Progenitor cell of endocrine pancreas (in vitro differentiated cells): ENCODE measurements at places on chromosomes 2 and 18. TPM values are rescaled to one million over a fixed set of nuclear protein-coding genes. Genes with fewer than 3 reads are reported as not detected.

- no peaks in the 10 kb centered on the region for H3K36me3 ChIP-seq
- H3K27me3 ChIP-seq, result peaks cover 18% of the 10 kb centered on the region
- no peak for DNase-seq
- peaks cover 5% of the 10 kb centered on the region for H3K4me1 ChIP-seq
- H3K4me3 ChIP-seq, result no peak overlapping the region
Measured at GRCh38 chr2:99975386-99975785, 167.0 kb downstream of the AFF3 start.

DNA sequence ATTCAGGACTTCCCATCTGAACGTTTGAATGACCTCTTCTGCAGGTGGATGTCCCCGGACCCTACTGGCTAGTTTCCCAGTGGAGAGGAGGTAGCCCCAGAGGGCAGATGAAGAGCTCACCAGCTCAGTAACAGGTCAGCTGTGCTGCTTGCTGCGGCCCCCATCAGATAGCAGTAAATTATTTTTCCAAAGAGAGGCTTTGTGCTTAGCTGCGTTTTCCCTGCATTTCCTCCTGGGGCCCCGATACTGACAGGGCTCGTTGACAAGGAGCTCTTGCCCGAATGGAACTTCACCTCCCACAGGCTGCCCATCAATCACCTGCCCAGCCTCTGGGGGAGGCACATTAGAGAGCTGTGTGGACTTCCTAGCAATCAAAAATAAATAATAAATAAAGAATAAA, 185.8 kb downstream of the DOK6 start:
- no peaks in the 10 kb centered on the region for H3K27me3 ChIP-seq
- DNase-seq, result no peak
- no peaks in the 10 kb centered on the region for H3K36me3 ChIP-seq
- H3K4me3 ChIP-seq, result no peak overlapping the region

Gene RFTN2
- total RNA-seq, result 5.4 and 5.7 TPM in 2 replicates

DNA sequence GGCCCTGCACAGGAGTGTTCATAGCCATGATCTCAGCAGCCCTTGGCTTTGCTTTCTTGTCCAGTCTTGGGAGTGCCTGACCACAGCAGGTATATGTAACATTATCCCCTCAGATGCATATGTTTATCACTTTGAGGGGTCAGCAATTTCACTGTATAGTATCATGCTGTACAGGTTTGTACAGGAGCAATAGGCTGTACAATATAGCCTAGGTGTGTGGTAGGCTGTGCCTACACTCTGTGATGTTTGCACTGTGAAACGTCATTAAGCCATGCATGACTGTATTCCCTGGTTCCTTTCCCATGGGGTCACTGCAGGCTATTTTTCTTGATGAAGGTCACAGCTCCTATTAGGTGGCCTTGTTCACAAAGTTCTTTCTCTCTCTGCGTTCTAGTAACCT, 4.7 kb upstream of the IL36G start:
- H3K4me3 ChIP-seq, result no peak overlapping the region
- DNase-seq, result no peak
- peaks cover 36% of the 10 kb centered on the region for H3K27me3 ChIP-seq
- H3K36me3 ChIP-seq, result no peaks in the 10 kb centered on the region

- H3K36me3 ChIP-seq, result no peaks in the 10 kb centered on the region
- no peak for DNase-seq
- H3K4me1 ChIP-seq, result peaks cover 8% of the 10 kb centered on the region
- H3K27me3 ChIP-seq, result no peaks in the 10 kb centered on the region
- no peak overlapping the region for H3K27ac ChIP-seq
Measured at GRCh38 chr18:34932792-34933466, 108.3 kb upstream of the MAPRE2 start.
